NCI-H1694 treated with DMSO at 0.1 percent for 48 hours (cell line): ENCODE measurements at places on chromosomes 5 and 9.

DNA sequence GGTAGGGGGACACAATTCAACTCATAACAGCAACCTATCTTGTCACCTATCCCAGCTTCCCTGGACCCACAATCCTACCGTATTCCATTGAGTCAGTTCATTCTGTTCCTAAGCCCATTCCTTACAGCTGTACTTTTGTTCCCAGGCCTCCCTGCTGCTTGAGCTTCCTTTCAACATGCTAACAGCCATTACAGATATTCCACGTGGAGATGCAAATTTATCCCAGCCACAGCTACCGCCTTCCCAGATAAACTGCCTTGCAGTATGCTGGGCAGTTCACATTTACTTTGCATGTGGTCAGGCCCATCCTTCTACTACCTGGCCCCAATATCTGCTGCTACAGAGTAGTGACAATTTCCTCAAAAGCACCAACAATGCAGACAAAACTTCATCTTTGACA lies 23.0 kb downstream of the RIGI start:
- no peak for DNase-seq

DNA sequence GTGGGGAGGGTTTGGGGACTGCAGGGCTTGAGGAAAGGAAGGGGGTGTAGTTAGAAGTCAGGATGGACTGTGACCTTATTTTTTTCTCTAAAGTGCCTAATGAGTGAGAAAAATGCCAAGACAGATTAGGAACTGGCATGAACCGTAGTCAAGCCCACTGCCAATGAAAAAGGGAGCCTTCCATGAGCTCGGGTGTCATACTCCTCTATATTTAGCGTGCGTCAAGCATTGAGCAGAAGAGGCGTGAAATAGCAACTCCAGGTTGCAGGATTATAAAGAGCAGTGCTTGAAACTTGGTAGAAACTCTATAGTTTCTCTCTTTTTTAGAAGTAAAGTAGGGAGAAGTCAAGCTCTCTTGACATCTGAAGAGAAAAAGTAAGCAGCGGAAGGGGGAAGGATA lies 1.8 kb downstream of the SGCD start:
- no peak for DNase-seq

GRCh38 chr5:14364576-14365472 lies 216.8 kb upstream of the OTULINL start:
- peak; percentile 13 for DNase-seq

DNA sequence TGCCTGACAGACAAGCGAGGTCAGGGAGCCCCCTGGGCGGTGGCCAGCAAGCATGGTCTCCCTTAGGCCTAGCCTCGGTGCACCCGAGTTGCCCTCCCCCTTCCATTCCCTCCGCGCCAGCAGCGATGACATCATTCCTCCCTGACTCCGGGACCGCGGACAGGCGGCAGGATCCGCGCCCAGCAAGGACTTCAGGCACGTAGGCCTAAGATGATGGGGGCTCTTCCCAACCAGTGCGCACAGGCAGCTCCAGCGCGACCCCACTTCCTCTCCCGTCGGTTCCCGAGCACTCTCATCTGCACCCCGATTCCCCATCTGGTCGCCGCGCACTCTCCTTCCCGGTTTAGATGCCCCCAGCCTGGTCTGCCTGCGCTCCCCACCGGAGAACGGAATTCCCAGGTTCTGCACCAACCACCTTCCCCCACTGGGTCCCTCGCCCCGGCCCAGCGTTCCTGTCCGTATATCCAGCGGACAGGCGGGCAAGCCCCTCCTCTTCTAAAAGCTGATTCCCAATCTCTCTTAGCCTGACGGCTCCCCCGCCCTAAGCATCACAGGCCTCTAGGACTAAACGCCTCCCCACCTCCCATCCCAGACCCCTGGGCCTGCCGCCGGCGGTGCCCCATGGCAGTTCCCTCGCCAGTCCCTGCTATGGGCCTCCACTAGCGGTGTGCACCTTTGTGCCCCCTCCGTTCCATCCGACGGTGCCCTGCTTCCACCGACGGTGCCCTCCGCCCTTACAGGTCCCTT lies 931 bp downstream of the FAM219A start:
- DNase-seq = peak; percentile 19

- DNase-seq = no peak
Measured at GRCh38 chr5:147015405-147015804, 136.8 kb upstream of the PPP2R2B start.

- DNase-seq = no peak
Measured at GRCh38 chr9:130480673-130481072, 35.9 kb downstream of the ASS1 start.

- DNase-seq = no peak
Measured at GRCh38 chr9:80380301-80380700, 808.5 kb downstream of the TLE4 start.

DNA sequence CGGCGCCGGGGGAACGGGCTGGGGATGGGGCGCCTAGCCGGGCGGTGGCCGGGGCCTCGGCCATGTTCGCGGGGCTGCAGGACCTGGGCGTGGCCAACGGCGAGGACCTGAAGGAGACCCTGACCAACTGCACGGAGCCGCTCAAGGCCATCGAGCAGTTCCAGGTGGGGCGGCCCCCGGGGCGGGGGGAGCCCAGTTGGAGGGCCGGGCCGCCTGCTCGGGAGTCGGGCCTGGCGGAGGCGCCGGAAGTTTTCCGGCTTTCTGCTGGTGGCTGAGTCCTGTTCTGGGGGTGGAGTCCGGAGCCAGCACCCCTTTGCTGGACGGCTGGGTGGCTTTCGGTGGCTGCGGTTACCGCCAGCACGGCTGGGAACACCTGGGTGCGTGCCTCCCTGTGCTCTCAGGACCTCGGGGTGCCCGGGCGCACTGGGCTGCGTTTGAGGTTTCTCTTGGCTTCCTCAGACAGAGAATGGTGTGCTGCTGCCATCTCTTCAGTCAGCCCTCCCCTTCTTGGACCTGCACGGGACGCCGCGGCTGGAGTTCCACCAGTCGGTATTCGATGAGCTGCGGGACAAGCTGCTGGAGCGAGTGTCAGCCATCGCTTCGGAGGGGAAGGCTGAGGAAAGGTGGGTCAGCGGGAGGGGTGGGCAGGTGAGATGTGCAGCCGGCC lies 454 bp downstream of the NELFB start:
- no peak for DNase-seq

GRCh38 chr5:154287136-154287535 lies 96.6 kb downstream of the GALNT10 start:
- no peak for DNase-seq

GRCh38 chr5:168656633-168657032 lies 77.5 kb upstream of the PANK3 start:
- DNase-seq = no peak

- DNase-seq = no peak
Measured at GRCh38 chr9:33506626-33507370, 17.3 kb upstream of the ANKRD18B start.

- DNase-seq = no peak
Measured at GRCh38 chr5:75242067-75242466, 5.4 kb upstream of the ANKRD31 start.

DNA sequence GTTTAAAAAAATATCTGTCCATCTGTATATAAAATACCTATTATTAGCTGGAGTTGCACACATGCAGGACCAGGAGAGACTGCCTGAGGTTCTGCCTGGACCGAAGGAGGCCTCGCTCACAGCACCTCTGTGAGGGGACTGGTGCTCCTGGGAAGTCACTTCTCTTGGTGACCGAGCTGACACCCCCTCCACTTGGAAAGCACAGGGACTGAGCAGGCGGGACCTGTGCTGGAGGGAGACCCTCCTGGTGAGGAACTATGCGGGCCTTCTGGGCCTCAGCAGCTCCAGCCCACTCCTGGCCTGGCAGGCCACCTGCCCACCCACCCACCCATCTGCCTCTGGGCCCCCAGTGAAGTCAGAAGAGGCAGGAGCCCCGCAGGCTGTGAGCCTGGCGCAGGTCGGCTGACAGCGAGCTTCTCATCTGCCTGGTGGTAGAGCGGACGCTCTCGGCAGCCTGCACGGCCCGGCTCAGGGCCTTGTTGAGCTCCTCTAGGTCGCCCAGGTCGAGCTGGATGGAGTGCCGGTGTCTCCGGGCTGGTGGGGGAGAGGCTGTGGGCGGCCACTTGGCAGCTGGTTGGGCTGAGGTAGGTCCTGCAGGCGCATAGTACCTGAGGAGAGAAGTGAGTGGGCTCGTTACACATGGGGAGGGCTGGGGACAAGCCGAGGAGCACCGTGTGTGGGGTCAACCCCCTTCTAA lies 7.2 kb downstream of the ORM2 start:
- no peak for DNase-seq

- no peak for DNase-seq
Measured at GRCh38 chr9:110954822-110955291, 83.4 kb downstream of the LPAR1 start.

DNA sequence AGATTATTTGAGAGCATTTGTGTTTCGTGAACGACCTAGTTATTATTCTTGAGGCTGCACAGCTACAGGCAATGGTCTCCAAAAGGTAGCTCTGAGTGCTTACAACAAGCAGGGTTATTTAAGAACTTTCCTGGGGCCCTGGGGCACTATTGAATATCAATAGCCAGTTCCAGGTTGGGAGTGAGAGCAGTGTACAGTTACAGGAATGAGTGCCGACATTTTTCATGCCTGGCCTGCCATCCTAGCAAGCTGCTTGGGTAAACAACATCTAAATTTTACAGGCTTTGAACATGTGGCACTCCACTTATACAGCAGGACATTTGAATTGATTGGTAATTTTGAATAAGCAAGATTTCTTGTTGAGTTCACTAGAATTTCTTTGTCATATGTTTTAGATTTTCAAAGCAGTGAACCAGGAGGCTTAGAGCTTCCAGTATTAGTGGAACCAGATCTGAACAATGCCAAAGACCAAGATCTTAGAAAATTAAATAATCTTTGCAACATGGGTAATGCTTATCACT lies 171.9 kb upstream of the GDNF start:
- no peak for DNase-seq

GRCh38 chr5:55604611-55605067 lies 69.9 kb upstream of the PLPP1 start:
- DNase-seq = no peak

DNA sequence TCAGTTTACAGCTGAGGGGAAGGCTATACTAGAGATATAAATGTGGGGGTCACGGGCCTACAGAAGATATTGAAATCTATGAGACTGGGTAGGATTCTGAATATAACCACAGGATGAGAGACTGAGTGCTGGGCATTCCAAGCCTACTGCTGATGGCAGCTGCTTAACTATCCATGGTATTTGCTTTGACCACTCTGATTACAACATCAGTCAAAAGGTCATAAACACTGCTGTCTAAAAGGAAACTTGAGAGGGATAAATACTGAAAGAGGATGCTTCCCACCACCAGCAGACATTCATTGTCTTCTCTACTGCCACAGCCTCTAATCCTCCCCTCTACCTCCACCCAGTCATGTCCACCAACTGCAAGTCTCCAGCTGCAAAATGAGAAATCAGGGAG lies 3.8 kb downstream of the ZNF622 start:
- DNase-seq = no peak

DNA sequence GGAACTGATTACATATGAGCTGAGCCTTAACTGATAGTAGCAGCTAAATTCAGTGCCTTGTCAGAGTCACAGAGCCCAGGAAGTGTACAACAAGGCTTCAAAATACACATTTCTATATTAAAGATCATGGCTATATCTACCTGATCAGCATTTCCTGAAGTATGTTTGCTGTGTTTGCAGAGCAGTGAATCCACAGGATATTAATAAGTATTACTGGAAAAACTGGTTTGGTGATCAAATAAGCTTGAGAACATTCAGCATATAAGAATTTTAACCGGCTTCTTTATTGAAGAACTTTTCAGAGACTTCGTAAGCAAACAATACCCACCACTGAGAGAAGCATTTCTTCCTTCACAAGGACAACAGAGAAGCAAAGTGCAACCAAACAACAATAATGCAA lies 227.0 kb downstream of the ELAVL2 start:
- DNase-seq = no peak

DNA sequence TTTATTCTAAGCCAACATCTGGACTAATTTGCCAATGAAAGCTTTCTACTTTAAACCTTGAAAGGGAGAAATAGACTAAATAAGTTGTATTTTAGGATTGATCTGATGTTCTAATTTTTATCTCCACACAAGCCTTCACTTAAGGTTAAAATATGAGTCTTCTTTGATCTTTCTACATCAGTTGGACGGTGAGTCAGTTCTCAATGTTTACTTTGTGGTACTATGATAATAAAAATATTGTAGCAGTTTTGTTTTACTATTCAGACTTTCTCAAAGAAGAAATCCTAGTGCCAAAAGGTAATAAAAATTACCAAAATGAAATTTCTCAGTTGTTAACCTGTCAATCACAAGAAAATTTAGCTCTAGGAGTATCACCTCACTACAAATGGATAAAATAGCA lies 203.5 kb upstream of the RGMB start:
- DNase-seq = no peak

- DNase-seq = no peak
Measured at GRCh38 chr5:159902444-159903121, 13.7 kb upstream of the ADRA1B start.

DNA sequence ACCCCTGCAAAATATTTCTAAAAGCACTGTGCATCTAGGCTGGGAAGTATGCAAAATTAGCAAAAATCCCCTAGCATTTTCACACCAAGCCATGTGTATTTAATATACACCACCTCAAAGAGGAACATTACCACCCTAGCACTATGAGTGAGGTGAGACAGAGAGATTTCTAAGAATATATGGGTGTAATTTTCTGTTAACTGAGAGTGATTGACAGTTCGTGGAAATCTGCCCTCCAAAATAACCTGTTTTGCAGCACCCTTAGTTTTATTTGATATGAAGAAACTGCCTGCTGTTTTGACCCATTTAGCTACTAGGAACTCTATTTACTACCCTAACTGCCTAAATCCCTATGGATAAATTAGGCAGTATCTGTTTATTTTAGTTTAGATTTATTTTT lies 64.2 kb upstream of the CDKN2B start:
- DNase-seq = no peak

GRCh38 chr5:132296412-132297016 lies 2.3 kb downstream of the SLC22A4 start:
- no peak for DNase-seq
